ENCODE measurements at places on chromosomes 3 and 15.

- DNase-seq, result no peak
These were observed 150.7 kb downstream of the FOXB1 start for GRCh38 chr15:60154764-60155325.

DNA sequence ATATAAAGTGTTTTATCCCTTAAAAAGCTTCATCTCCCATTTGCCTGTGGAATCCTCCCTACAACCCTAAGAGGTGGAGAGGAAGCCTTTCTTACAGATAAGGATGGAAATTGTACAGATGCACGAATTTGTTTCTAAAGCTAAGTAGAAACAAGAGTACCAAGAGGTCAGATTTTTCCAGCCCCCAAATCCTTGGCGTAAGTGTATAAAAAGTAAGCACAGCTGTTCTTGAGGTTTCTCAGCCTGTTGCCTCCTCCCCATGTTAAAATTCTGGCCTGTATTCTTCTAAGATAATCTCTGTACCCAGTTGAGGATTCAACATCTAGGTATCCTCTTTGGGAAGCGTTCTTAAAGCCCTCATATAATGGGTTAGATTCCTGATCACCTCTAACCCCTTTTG lies 34.9 kb downstream of the RAB7A start:
- DNase-seq, result no peak

GRCh38 chr3:23659274-23659673 lies 146.5 kb upstream of the UBE2E1 start:
- DNase-seq, result no peak

DNA sequence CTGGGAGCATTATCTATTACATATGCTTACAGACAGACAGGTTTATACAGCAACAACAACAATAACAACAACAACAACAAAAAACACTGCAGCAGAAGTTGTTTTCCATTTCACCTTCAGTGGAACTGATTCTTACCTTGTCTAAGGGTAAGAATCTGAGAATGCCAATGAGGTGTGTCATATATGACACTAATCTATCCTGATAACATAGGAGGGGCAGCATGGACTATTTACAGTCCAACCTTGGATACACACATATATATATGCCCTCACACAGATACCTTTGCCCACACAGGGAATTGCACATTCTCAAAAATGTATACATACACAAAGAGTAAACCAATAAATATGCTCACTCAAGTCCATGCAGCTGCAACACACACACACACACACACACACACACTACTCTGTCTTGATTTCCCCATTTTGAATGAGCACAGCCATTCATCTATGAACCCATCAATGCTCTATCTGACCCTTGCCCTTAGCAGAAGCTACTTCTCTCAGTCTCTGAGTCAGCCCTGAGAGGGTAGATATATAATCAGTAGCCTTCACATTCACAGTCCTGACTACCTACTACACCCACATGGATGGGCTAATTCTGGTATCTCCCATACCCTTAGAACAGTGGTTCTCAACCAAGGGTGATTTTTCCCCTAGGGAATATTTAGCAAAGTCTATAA lies 9.7 kb upstream of the TRANK1 start:
- no peak for DNase-seq

DNA sequence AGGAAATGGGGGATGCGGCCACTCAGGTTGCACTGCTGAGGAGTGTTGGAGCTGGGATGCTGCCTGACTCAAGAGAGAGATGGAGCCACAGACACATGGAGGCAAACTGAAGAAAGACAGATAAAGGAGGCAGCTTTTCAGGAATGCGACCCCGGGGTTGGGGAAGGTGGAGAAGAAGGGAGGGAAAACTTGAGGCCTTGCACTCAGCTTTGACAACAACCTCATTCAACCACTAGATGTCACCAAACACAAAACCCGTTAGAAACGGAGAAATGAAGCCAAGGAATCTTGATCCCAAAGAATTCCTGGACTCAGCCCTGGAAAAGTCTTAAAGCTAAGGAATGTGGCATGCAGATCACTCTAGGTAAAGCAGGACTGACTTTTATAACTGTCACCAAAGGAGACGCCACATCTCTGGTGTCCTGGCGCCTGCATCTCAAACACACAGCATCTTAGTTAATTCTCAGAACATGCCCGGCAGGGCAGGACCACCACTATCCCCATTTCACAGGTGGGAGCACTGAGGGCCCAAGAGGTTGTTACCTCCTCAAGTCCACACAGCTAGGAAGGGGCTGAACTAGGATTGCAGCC lies 59.6 kb upstream of the LMCD1 start:
- DNase-seq, result peak; percentile 75

- no peak for DNase-seq
These were observed 21.4 kb upstream of the PLSCR5 start for GRCh38 chr3:146626403-146627122.

- DNase-seq, result no peak
These were observed 872 bp downstream of the DLEC1 start for GRCh38 chr3:38039899-38040261.

- DNase-seq, result no peak
These were observed 60.7 kb upstream of the SGO1 start for GRCh38 chr3:20246662-20247061.

DNA sequence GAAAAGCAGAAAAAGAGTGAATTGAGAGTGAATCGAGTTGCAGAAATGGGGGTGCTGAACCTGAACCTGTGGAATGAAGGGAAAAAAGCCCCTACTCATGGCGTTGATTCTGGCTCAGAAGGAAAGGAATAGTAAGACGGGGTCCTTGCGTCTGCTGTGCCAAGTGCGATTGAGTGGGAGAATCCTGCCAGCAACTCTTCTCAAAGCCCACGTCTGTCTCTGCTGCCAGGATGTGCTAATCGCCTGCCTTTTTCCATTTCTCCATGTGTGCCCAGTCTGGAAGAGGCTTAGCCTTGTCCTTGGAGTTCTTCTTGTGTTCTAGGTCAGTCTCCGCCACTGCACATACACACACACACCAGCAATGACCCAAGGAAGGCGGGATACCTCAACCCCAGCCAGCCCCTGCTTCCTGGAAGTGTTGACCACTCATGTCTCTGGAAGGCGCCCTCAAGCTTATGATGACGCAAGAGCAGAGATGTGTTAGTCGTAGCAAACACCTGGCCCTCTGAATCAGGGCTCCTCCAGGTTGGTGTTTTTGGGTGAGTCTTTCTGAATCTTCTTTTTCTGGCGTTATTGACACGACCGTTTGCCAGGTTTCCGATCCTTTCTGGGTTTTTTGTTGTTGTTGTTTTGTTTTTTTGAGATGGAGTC lies 262.4 kb upstream of the PROK2 start:
- DNase-seq, result no peak

DNA sequence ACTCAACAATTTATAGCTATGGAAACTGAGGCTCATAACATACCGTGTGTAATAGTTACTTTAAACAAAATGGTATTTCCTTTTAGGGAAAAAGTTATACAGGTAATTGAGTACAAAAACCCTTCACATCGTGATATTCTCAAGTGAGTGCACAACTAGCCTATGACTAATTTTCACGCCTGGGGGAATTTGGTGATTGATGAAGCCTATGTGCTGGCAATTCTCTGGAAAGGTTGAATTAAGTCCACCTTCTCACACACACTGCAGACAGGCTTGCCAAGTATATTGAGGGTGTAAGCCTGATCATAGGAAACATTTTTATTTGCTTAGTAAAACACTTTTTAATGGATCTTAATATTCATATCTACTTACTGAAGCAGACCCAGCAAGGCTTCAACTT lies 41.3 kb upstream of the ROBO2 start:
- no peak for DNase-seq

DNA sequence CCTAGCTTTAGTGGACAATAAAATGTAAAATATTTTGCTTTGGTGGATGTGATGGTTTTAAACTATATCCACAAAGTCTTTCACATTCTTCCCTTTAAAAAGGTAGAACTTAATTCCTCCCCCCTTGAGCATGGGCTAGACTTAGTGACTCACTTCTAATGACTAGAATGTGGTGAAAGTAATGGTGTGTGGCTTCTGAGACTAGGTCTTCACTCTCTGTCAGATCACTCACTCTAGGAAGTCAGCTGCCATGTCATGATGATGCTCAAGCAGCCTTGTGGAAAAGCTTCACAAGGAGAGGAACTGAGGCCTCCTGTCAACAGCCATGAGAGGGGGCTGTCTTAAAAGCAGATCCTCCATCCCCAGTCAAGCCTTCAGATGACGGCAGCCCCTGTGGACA lies 4.2 kb downstream of the LRRC2 start:
- DNase-seq, result no peak

DNA sequence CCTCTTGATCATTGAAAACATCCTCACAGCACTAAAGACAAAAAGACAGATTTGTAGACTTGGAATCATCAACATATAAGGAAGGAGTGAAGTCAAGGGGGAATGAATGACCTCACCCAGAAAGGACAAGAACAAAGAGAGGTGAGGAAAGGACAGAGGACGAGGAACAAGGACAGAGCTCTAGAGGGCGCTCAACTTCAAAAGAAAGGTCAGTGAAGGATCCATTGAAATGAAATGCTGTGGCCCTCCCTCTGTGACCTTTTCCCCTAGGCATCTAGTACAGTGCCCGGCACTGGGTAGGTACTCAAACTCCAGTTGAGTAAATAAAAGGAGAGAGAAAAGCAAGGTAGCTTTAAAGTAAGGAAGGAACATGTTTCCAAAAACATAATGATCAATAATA lies 2.6 kb downstream of the ATP8B4 start:
- DNase-seq, result peak; percentile 73

DNA sequence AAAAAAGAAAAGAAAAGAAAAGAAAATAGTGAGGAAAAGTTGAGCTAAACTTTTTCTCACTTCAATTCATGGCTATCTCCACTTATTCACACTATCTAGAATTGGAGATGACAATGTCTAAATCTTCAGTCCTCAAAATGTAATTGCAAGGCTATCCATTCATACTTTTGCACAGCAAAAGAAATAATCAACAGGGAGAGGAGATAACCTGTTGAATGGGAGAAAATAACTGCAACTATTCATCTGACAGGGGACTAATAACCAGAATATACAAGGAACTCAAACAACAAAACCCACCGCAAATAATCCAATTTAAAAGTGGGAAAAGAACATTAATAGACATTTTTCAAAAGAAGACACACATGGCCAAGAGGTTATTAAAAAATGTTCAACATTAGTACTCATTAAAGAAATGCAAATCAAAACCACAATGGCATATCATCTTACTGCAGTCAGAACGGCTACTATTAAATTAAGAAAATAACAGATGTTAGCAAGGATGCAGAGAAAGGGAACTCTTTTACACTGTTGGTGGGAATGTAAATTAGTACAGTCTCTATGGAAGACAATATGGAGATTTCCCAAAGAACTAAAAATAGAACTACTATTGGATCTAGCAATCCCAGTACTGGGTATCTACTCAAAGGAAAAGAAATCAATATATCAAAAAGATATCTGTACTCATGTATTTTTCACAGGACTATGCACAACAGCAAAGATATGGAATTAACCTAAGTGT lies 73.5 kb upstream of the PPIB start:
- no peak for DNase-seq

DNA sequence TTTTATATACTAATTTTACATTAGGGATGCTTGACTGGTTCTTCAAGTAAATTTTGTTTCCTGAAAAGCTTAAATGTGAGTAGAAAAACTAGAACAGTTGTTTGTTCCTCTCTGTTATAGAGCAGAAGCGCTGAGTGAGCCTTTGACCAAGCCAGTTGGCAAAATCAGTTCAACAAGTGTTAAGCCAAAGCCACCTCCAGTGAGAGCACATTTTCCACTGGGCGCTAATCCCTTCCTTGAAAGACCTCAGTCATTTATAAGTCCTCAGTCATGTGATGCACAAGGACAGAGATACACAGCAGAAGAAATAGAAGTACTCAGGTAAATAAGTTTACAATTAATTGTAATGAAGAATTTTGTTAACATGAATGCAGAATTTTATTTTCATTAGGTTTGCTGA lies 14.6 kb downstream of the CAPN7 start:
- no peak for DNase-seq

GRCh38 chr3:31532587-31533168 lies at the start of gene STT3B:
Gene STT3B, plus strand, starts transcription at chr3:31532925. Its CDS starts 74 bp downstream, at chr3:31532999.
- DNase-seq, result peak; percentile 86

- DNase-seq, result no peak
These were observed 52.1 kb upstream of the IQSEC1 start for GRCh38 chr3:13125092-13126015.

DNA sequence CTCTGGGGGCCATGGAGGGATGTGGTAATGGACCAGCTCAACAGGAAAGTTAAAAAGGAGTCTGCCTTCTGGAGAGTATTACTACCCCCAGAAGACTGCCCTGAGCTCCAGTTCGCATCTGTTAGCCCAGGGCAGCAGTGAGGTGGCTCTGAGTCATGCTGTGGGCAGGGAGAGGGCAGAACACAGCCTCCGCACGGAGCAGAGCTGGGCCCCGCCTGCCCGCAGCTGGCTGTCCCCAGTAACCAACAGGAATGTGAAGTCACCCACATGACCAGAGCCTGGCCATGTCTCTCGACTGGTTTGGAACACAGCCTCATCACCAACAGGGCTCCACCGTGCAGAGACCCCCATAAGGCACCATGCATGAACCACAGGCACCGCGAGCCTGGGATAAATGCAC lies 62.1 kb downstream of the CYFIP1 start:
- DNase-seq, result peak; percentile 37

All from A549 (cell line).